ENCODE measurements at places on chromosomes 12 and 14.

- no peak for DNase-seq
Observed at GRCh38 chr14:103695296-103696069, 19.8 kb downstream of the XRCC3 start.

DNA sequence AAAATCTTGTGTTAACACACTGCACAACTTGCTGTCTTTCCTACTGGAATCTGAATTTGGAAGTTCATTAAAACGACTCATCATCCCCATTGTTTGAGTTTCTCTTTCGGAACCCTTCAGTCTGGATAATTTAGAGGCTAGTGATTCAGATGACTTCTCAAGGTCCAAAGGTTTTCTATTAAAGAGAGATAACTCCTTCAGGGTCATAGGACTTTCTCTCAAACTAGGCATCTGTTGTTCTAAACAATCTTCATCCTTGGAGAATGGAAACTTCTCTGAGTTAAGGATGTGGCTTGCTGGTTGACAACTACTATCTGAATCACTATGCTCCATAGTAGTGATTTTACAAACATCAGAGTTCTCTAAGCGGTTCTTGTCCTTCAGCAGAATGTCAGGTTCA, 4.4 kb downstream of the MLH3 start:
- no peak for DNase-seq

- peak; percentile 43 for DNase-seq
Observed at GRCh38 chr14:104723651-104724406, at the start of gene ADSS1. Gene ADSS1, plus strand, starts transcription at chr14:104724229. Its CDS starts 42 bp downstream, at chr14:104724271.

- DNase-seq: no peak
Observed at GRCh38 chr12:106093246-106093645, 45.5 kb downstream of the NUAK1 start.

DNA sequence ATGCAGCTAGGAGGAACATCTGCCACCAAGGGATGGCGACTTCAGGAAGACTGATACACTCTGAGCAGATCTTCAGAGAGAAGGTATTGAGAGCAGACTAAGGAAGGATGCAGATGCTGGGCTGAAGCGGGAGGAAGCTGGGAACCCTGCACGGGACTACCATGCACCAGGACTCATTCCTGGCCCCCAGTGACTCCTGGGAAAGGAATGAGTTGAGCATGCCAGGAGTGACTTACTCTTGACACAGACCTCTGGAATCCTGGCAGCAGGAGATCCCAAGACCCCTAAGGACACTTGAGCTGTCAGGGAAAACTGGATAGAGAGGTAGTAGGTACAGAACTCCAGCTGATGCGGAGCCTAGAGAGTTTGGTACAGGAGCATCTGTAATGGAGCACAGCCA, 336.1 kb downstream of the RPS29 start:
- no peak for DNase-seq

- no peak for DNase-seq
Observed at GRCh38 chr12:122724641-122725243, 5.9 kb downstream of the HCAR1 start.

DNA sequence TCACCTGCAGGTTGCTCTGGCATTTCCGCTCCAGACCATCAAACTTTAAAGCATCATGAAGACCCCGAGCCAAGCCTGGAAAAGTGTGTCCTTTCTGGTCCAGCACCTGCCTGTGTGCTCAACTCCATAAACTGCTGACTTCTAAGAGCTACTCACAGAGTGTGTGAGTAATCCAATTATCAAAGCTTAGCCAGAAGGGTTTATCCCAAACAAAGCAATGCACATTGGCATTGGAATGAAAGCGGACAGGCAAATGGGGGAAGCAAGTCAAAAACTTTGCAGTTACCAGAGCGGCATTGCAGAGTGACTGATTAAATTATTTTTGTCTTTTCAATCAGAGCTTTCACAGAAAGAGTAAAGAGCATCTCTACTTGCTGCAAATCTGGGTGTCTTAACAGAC, 1262.4 kb upstream of the SEL1L start:
- no peak for DNase-seq
